Right ventricle myocardium inferior (tissue), 1 donor: ENCODE measurements at places on chromosomes 1 and 21. TPM values are rescaled to one million over a fixed set of nuclear protein-coding genes. Genes with fewer than 3 reads are reported as not detected.

GRCh38 chr21:45834821-45835293 lies 146.7 kb upstream of the COL6A1 start:
- DNase-seq = no peak

GRCh38 chr1:38817267-38818174 lies 42.1 kb downstream of the RRAGC start:
- no peak for DNase-seq

DNA sequence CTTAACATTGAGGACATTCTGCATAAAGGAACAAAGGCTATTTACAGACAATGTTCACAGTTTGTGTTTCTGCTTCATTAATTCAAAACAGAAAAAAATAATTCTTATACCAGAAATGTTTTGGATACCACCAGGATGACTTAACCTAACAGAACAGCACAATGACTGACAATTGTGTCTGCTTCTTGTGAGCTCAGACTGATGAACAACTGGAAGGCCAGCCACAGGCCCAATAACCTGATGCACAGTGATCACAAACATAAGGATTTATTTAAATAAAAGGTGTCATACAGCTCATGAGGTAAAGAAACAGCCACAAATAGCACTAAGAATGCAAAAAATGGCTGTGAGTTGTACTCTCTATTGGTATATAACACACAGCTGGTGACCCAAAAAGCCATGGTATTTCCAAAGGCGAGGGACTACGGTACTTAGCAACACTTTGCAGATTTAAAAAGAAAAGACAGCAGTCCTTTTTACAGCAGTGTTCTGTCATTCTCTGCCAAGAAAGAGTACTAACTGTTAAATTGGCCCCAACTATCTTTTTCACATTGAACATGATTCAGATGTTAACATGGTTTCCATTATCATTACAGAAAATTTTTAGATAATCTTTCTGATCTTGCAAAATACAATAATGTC lies 32.1 kb upstream of the DDAH1 start:
- DNase-seq = no peak

DNA sequence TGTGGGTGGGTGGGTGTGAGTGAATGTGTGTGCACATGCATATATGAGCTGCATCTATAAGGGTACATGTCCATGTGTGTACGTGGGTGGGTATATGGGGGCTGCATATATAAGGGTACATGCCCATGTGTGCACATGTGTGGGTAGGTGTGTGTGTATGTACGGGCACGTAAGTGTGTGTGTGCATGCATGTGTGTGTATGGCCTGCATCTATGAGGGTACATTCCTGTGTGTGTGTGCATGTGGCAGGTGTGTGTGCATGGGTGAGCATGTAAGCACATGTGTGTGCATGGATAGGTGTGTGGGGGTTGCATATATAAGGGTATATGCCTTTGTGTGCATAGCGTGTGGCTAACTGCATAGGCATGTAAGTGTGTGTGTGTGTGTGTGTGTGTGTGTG lies 181.0 kb upstream of the ARHGEF16 start:
- no peak for DNase-seq

GRCh38 chr1:201712387-201713085 lies 116.4 kb upstream of the IPO9 start:
- DNase-seq = no peak

The UFC1 gene
- total RNA-seq = 82.8 TPM

The PLPPR5 gene
- not detected for total RNA-seq
